Metanephros (tissue), 2 donors: ENCODE measurements at places on chromosomes 12 and 14. TPM values are rescaled to one million over a fixed set of nuclear protein-coding genes. Genes with fewer than 3 reads are reported as not detected.

TAS2R30 gene
- 15.6 TPM for total RNA-seq

RAD9B gene
- total RNA-seq = 0.93 TPM

RFLNA gene
- 15.0 TPM for total RNA-seq

ASIC1 gene
- 3.9 TPM for total RNA-seq

SLC6A13 gene
- 25.9 TPM for total RNA-seq

USP5 gene
- total RNA-seq = 49.5 TPM

DCD gene
- total RNA-seq = not detected

STRAP gene
- total RNA-seq = 66.4 TPM

DBX2 gene
- total RNA-seq = 0.12 TPM

MAP1LC3B2 gene
- total RNA-seq = 0.29 TPM

LRRC74A gene
- not detected for total RNA-seq

EXOC3L4 gene
- 6.6 TPM for total RNA-seq

TEX52 gene
- total RNA-seq = not detected

PTPRO gene
- 85.1 TPM for total RNA-seq

DPY19L2 gene
- 47.2 TPM for total RNA-seq

GDF3 gene
- 0.64 TPM for total RNA-seq

ARHGEF25 gene
- 29.2 TPM for total RNA-seq

SMCO2 gene
- 0.18 TPM for total RNA-seq

COQ10A gene
- total RNA-seq = 15.4 TPM

DNM1L gene
- total RNA-seq = 79.7 TPM

MGP gene
- 54.7 TPM for total RNA-seq

WNT5B gene
- 15.3 TPM for total RNA-seq

SDR9C7 gene
- total RNA-seq = not detected

KRT85 gene
- total RNA-seq = not detected

ACOT2 gene
- 40.8 TPM for total RNA-seq

KLHL33 gene
- 1.5 TPM for total RNA-seq

CIROP gene
- not detected for total RNA-seq

PZP gene
- total RNA-seq = 1.6 TPM

MARK3 gene
- total RNA-seq = 87.0 TPM

SPTSSA gene
- 13.4 TPM for total RNA-seq

ARHGAP9 gene
- 10.7 TPM for total RNA-seq

RASSF9 gene
- 10.4 TPM for total RNA-seq

RNU4-1 gene
- under 0.01 TPM for total RNA-seq

CCDC85C gene
- 11.3 TPM for total RNA-seq

PLD4 gene
- total RNA-seq = 16.2 TPM
